ENCODE measurements at places on chromosomes 1 and 21. TPM values are rescaled to one million over a fixed set of nuclear protein-coding genes. Genes with fewer than 3 reads are reported as not detected.

DNA sequence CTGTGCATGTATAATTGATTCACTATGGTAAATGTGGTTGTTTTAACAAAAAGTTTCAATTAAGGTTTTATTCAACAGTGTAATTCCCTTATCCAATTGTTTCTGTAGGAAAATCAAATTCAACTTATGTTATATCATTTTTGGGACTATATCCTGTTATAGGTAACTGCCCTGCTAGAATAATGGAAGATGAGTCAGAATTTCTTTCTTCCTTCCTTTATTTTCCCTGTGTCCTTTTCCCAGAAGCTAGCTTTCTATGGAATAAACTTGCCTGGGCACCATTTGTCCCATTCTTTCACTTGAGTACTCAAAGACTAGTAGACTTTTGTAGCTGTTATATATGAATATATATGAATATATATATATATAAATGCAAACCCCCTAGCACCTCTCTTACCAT lies 301.3 kb downstream of the TM2D1 start:
- DNase-seq, result no peak

DNA sequence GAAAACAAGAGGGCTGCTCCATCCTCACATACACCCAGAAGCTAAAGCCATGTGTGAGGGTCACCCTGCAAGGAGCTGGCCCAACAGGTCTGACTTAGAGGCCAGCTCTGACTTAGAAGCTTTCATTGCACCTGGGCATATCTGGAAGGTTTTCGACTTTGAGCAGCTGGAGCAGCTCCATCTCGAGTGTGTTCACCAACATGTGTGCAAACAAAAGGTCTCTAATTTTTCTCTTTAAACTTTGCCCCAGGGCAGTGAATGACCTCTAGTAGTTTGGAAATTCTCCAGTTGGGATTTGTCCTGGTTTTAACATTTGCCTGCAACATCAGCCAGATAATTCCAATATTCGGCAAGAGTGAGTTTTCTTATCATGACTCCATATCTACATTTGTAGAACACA lies 108.3 kb downstream of the TNR start:
- no peak for DNase-seq

DNA sequence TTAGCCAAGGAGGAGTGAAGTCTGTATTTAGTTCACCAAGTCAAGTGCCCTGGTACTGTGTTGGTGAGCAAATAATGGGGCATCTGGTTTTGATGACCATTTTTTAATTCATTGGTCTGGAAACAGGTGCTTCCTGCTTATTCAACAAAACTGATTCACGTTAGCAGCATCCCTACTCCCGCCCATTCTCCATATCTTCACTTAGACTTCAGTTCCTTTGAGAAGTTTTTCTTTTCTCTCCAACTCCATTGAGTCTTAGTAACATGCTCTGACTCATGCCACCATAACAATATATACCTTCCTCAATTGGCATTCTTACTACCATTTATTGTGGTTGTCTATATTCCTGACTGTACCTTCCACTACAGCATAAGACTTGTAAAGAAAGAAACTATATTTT lies 468.9 kb downstream of the DPYD start:
- DNase-seq, result no peak

Gene EPHA2
- polyA plus RNA-seq, result 19.2 TPM

- no peak for DNase-seq
These were observed 243.5 kb downstream of the TGFB2 start for GRCh38 chr1:218588540-218589172.

GRCh38 chr1:86259390-86259789 lies 102.8 kb upstream of the COL24A1 start:
- DNase-seq, result no peak

Gene GSTM5
- polyA plus RNA-seq, result 71.1 TPM

DNA sequence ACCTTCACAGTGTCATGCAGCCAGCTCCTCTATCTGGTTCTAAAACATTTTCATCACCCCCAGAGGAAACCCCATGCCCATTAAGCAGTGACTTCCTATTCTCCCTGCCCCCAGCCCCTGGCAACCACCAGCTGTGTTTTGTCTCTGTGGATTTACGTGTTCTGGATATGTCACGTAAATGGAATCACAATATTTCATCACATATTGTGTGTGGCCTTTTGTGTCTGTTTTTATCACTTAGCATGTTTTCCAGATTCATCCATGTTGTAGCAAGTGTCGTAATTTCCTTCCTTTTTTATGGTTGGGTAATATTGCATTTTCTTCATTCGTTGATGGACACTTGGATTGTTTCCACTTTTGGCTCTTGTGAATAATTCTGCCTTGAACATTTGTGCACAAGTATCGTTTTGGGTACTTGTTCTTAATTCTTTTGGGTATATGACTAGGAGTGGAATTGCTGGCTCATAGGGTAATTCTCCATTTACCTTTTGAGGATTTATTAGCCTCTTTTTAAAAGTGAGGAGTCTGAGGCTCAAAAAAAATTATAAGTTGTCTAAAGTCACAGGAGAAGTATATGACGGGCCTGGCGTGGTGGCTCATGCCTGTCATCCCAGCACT lies 127.0 kb downstream of the MRPS6 start:
- DNase-seq, result no peak

DNA sequence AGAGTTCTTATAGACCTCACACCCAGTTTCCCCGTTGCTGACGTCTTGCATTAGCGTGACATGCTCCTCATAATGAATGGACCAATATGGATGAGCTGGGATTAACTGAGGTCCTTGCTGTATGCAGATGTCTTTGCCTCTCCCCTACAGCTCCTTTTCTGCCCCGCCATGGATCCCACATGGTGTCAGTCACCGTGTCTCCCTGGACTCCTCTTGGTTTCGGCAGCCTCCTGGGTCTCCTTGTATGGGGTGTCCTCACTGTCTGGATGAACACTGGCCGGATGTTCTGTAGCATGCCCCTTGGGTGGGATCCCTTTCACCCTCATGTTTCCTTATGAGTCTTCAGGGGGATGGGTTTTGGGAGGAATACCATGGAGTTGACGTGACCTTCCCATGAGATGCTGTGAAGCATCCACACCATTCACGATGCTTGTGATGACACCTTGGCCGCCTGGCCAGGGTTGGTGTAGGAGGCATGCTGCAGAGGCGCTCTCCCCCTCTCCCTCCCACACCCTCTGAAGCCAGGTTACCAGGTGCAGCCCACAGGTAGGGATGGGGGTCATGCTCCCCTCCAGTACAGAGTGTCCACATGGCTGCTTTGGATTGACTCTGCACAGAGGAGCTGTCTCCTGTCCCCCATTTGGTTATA lies 4.4 kb downstream of the GJC2 start:
- DNase-seq, result no peak

DNA sequence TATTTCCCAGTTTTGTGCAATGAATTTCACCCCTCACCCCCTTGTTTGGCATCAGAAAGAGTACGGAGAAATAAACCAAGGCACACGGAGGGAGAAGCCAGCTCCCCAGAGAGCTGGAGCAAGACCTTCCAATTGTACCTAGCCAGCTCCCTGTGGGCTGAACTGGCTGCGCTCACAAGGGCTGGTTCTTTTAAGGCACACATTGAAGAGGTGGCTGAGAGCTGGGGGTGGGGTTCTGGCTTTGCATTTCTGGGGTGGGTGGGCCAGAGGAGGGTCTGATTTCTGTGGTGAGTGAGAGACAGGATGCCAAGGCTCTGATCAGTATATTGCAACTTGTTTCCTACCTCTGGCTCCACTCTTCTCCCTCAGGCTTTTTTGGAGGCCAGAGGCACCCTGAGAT lies 39.5 kb upstream of the NFASC start:
- DNase-seq, result no peak

GRCh38 chr1:73042403-73042802 lies 760.1 kb upstream of the NEGR1 start:
- DNase-seq, result no peak

- no peak for DNase-seq
These were observed 4.6 kb downstream of the CRYBG2 start for GRCh38 chr1:26349188-26349876.

Gene MYCL
- polyA plus RNA-seq, result 9.0 TPM

Gene RAB13
- 184 TPM for polyA plus RNA-seq

Data from renal pelvis (tissue), 12 donors.